ENCODE measurements at places on chromosomes 12 and 14.

GRCh38 chr14:22370084-22370847 is 218.8 kb downstream of the DAD1 start:
- no peak for DNase-seq

DNA sequence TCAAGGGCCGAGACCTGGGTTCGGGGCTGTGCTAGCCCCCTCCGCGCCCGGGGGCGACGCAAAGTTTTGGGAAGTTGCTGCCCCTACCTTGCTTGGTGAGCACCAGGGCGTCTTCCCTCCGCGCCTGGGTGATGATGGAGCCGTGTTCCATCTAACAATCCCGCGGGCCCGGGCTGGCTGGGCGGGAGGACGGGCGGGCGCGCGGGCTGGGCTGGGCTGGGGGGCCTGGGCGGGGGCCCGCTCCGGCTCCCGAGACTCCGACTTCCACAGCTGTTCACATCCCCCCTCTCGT is 298 bp downstream of the CTDSP2 start:
- no peak for DNase-seq

DNA sequence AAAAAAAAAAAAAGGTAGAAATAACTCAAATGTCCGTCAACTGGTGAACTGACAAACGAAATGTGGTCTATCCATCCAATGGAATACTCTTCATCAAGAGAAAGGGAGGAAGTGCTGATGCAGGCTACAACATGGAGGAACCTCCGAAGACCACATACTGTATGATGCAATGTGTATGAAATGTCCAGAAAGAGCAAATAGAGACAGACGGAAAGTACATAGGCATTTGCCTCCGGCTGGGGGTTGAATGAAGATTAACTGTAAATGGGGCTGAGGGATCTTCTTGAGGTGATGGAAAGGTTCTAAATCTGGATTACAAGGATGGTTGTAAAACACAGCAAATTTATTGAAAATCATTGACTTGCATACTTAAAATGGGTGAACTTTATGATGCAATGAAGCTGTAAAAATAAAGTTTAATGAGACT is 35.4 kb downstream of the DLK1 start:
- no peak for DNase-seq

DNA sequence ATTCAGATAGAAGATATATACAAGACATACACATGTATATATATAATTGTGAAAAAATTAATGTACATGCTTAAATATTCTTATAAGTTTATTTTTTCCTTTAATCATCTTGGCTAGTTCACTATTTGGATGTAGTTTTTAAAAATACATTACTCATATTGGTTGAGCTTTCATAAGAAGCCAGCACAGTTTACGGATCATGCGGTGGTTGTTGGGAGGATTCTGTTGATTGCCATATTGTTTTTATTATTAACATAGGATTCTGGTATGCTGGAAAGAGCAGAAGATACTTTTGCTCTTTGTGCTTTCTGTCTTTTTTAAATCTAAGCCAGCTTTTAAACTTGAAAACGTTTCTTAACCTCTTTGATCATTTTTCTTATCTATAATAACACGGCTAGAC is 163.4 kb downstream of the OTOGL start:
- no peak for DNase-seq

- DNase-seq = no peak
Observed at GRCh38 chr12:46379352-46379751, 6.8 kb upstream of the SLC38A2 start.

DNA sequence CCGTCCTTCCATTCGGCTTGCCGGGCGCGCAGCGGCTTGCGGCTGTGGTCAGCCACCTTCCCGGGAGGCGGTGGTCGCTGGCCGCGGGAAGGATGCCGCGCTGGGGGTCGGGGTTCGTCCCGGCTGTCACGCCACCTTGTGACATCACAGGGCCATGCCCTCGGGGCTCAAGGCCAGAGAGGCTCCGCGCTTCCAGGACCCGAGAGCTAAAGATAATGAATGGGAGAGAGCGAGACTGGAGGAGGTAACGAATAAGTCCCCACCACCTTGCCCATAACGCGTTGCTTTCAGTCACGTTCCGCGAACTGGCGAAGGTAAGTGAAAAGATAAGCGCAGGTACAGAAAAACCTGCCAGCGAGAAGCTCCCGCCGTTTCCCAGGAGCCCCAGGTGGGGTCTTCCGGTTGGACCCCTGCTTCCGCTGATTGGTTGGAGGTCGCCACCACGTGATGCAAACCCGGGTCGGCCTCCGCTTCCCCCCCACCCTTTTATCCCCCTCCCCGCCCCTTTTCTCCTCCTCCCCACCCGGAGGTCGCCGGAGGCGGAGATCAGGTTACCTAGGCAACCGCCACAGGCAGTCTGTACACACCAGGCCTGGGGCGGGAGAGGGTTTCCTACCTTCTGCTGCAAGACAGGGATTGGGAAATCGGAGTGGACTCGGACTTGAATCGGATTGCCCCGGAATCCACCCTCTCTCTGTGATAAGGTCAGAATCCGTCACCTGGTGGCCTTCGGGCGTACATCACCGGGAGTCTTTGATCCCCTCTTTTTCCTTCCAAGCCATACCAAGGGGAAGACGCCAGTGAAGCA is at the start of gene LRRC9:
TSS of gene LRRC9 (plus strand) at position 575 of the 808 bp plus-strand sequence.
- peak; percentile 57 for DNase-seq

- no peak for DNase-seq
Observed at GRCh38 chr14:100891051-100891450, 12.5 kb downstream of the RTL1 start.

DNA sequence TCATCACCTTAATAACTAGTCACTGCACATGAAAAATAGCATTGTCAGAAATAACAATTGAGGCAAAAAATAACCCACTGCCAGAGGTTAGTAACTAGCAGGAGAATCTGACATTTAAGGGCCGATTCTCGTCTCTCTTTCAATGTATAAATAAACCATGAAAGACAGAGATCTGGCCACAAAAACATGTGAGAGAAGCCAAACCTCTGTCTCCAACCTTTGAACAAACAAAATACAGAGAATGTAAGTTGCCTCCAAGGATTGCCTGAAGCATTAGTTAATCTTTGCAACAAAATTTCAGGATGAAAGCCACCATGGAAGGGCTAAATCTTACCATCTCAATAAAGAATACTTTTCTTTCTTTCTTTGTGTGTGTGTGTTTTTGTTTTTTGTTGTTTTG is 257.4 kb upstream of the TMTC1 start:
- DNase-seq = no peak

DNA sequence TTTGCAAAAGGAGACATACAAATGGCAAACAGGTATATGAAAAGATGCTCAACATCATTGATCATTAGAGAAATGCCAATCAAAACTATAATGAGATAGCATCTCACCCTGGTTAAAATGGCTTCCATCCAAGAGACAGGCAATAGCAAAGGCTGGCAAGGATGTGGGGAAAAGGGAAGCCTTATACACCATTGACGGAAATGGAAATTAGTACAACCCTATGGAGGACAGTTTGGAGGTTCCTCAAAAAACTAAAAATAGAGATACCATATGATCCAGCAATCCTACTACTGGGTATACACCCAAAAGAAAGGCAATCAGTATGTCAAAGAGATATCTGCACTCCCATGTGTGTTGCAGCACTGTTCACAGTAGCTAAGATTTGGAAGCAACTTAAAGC is 17.3 kb upstream of the CKAP4 start:
- DNase-seq = no peak

DNA sequence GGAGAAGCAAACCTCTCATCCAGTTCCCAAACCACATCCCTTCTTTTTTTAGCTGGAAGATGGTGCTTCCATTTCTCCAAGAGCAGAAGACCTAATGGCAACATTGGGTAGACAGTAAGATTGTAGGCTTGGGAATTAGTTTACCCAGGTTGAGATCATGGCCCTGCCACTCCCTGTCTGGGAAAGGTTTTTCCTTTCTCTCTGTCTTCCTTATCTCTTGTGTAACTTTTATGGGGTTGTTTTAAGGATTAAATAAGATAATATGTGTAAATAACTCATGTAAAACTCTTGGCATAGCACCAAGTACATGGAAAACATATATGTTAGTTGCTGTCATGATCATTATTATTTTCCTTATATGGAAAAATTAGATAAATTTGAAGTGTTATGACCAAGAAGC is 23.2 kb upstream of the PSMA6 start:
- no peak for DNase-seq

GRCh38 chr12:109731806-109732205 is 18.2 kb downstream of the FAM222A start:
- no peak for DNase-seq

DNA sequence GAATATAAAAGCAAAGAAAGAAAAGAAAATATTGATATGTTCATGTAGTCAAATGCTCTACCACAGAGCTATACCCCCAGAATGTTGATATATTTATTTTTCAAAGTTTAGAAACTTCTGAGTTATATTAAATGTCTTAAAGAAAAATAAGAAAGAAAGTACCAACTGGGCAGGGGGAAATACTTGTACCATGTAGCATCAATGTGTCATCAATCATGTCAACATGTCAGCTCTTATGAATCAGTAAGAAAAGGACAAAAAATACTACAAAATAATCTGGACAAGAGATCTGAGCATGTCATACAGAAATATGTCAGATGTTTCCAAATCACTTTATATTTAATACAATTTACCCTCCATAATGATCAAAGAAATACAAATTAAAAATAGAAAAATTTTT is 595.1 kb upstream of the ATP2B1 start:
- no peak for DNase-seq

- DNase-seq = no peak
Observed at GRCh38 chr12:18074001-18074400, 16.0 kb downstream of the RERGL start.

DNA sequence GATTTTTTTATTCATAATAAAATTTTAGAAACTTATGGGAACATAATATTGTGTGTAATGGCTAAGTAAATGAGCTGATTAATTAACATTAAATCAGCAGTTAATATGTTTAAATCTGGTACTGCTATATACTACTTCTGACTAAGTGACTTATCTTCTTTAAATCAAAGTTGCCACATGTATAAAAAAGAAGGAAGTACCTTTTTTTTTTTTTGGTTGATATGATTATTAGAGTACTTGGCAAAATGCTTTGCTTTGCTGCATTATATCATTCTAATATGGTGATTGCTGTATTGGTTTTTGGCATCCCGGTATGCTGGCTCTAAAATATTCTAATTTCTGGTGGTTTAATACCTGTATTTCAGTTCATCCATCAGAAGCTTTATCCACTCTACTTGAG is 319.1 kb upstream of the RGS6 start:
- DNase-seq = no peak

DNA sequence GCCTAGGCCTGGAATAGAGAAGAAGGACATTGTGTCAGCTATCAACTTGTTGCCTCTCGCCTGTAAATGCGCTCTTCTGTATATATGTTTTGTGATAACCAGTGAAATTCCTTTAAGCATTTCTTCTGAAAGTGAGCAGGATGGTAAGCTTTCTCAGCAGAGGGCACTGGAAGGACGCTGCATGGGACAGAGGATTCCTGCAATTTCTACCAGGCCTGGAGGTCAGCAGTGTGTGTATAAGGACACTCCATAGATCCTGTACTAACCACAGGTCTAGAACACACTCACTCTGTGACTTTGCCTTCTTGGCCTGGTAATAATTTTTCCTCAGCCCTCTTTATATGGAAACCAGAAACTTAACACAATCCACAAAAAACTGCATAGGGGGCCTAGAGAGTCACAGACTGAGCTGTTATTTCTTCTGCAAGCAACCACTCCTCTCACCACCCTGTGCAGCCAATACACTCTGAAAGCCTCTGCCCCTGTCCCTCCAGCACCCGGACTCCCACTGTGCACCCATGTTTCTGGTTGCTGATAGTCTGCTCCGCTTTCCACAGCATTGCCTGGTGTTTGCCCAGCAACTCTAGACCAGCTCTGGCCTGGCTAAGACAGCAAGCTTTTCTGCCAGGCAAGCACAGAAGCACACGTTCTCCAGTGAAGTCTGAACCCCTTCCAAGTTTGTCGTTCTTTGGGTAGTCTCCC is 94.0 kb upstream of the RMST start:
- no peak for DNase-seq

DNA sequence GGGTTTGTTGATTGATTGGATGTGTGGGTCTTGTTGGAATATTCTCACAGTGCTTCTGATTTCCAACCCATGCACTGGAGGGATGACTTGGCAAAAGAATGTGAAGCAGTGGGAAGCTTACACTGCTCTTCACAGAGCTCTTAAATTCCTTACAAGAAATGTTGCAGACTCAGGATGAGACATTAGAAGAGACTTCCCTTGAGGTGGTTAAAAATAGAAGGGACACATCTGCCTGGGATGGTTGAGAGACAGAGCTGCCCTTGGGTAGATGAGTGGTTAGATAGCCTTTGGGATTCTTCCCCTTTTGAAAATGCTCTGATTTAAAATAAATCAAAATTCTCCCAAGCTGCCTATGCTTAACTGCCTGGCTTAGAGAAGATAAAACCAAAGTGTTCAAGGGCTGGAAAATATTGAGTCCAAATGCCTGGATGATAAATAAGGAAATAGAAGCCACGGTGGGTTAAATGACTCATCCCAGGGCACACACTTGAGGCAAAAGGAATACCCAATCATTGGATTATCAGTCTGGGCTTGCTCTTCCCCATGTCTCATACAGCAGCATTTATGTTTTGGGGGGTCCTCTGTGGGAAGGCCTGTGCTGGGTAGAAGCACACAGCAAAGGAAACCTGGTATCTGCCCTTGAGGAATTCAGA is 264.3 kb downstream of the AKAP6 start:
- no peak for DNase-seq

DNA sequence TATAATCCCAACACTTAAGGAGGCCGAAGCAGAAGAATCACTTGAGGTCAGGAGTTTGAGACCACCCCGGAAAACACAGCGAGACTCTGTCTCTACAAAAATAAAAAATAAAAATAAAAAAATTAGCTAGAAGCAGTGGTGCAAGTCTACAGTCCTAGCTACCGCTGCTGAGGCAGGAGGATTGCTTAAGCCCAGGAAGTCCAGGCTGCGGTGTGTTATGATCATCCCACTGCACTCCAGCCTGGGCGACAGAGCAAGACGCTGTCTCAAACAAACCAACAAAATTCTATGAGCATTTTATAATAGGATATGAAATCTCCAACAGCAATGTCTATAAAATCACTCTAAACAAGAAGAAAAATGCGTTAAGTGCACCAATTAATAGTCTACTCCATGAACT is 75.3 kb downstream of the PPP1R12A start:
- DNase-seq = no peak

DNA sequence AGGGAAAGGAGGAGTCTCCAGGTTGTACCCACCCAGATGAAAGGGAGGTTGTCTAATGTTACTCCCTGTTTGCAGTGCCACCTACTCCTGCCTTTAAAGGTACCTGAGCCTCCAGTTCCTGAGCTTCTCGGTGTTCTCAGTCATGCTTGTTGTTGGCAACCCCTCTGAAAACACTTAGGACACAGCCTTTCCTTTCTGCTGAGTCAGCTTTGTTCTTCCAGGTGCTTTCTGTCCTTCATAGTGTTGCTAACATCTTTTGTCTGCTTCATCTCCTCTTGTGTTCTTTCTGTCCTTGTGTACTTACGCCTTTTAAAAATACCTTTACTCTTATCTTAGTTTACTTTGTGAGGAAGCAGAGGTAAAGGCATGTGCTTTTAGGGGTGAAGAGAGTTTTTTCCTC is 97.0 kb upstream of the NEDD1 start:
- DNase-seq = no peak
